ENCODE measurements at places on chromosomes 2 and 18.

DNA sequence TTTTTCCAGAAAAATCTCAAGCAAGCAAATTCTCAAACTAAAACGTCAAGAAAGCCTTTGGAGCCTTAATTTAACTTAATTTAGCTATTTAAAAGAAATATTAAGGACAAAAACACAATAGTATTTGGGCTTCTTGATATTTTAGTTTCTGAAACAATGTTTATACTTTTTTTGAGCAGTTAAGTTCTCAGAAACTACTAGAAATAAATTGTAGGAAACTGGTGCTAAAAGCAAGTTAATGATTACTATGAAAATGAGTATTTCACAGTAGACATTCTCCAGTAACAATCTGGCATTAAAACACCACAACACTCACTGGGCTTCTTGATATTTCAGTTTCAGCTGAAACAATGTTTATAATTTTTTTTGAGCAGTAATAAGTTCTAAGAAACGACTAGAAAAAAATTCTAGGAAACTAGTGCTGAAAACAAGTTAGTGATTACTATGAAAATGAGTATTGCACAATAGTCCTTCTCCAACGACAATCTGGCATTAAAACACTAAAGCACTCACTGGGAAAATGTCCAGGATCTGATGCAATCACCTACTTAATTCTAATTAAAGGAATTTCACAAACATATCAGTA is 45.1 kb downstream of the TRAK2 start:
- DNase-seq = no peak

DNA sequence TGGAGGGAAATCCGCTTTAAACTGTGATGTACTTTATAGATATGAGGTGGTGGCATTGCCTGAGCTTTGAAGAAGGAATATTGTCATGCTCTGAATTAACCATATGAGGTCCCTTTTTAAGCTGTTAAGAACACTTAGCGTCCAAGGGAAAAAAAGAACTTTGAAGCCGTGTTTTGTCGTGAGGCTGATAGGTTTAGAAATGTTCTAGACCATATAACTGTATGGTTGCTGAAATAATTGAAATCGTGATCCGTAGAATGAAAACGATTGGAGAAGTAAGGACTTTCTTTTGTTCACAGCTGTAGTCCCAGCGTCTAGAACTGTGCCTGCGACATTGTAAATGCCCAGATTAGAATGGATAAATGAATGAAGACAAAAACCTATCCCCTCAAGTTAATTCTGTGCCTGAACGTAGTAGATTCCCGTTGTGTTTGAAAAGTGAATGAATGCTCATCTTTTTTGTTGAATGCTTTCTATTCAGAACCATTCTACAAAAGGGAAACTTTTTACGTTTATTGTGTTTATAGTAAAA is 1.5 kb downstream of the SMCHD1 start:
- DNase-seq = no peak

- no peak for DNase-seq
Measured at GRCh38 chr2:170525566-170525900, 189.6 kb upstream of the SP5 start.

DNA sequence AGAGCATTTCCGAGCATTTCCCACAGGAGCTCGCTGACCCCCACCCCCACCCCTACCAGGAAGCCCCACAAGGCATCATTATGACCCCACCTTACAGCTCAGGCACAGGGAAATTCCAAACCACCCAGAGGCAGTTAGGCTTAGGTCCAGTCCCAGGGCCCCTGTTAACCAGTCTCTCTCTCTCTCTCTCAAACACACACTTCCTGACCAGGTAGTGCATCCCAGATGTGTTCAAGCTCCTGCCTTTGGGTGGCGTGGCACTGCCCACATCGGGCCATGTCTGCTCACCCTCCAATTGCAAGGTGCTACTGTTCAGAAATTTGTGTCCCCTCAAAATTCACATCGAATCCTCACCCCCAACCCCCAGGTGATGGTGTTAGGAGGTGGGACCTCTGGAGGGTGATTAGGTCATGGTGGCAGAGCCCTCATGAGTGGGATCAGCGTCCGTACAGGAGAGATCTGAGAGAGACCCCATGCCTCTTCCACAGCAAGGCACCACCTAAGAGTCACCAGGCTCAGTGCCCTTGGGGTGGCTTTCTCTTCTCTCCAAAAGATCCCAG is 8.8 kb downstream of the COPS9 start:
- DNase-seq = no peak

- no peak for DNase-seq
Measured at GRCh38 chr18:74967979-74968378, 241.0 kb downstream of the PTGR3 start.

- DNase-seq = no peak
Measured at GRCh38 chr18:69518989-69519388, 118.3 kb downstream of the DOK6 start.
